ENCODE measurements at places on chromosomes 1 and 21. TPM values are rescaled to one million over a fixed set of nuclear protein-coding genes. Genes with fewer than 3 reads are reported as not detected.

CLEC20A gene
- polyA plus RNA-seq = not detected

KRTAP10-1 gene
- polyA plus RNA-seq = not detected

DNAH14 gene
- 3.7 TPM for polyA plus RNA-seq

SPATA21 gene
- polyA plus RNA-seq = not detected

GJA8 gene
- not detected for polyA plus RNA-seq

CNIH3 gene
- polyA plus RNA-seq = 9.7 TPM

CA14 gene
- 0.38 TPM for polyA plus RNA-seq

TESK2 gene
- 8.3 TPM for polyA plus RNA-seq

CRP gene
- not detected for polyA plus RNA-seq

TNFRSF1B gene
- polyA plus RNA-seq = 10.3 TPM

KRTAP20-1 gene
- not detected for polyA plus RNA-seq

PCAT6 gene
- 2.8 TPM for polyA plus RNA-seq

IGSF21 gene
- 0.37 TPM for polyA plus RNA-seq

CADM3 gene
- polyA plus RNA-seq = 0.75 TPM

CDA gene
- polyA plus RNA-seq = 2.8 TPM

TDRD5 gene
- 0.27 TPM for polyA plus RNA-seq

EXO1 gene
- polyA plus RNA-seq = 0.15 TPM

SESN2 gene
- 7.4 TPM for polyA plus RNA-seq

AMY1B gene
- not detected for polyA plus RNA-seq

WNT3A gene
- not detected for polyA plus RNA-seq

CDC20 gene
- 2.9 TPM for polyA plus RNA-seq

GJC2 gene
- polyA plus RNA-seq = 0.18 TPM

TNFRSF4 gene
- 2.5 TPM for polyA plus RNA-seq

OPRD1 gene
- polyA plus RNA-seq = not detected

DYRK3 gene
- 16.2 TPM for polyA plus RNA-seq

APH1A gene
- 103 TPM for polyA plus RNA-seq

TMEM125 gene
- polyA plus RNA-seq = 0.52 TPM

RNF11 gene
- polyA plus RNA-seq = 124 TPM

TRIM46 gene
- 0.12 TPM for polyA plus RNA-seq

GBP7 gene
- polyA plus RNA-seq = not detected

GLMN gene
- 5.5 TPM for polyA plus RNA-seq

CXADR gene
- polyA plus RNA-seq = 1.4 TPM

MTR gene
- polyA plus RNA-seq = 21.9 TPM

KDF1 gene
- polyA plus RNA-seq = not detected

DIO1 gene
- not detected for polyA plus RNA-seq

PCP4L1 gene
- polyA plus RNA-seq = 2.6 TPM

SPRR4 gene
- polyA plus RNA-seq = not detected

CCDC30 gene
- polyA plus RNA-seq = 3.8 TPM

DCDC2B gene
- polyA plus RNA-seq = 0.05 TPM

WASF2 gene
- 58.0 TPM for polyA plus RNA-seq

AMPD1 gene
- 0.18 TPM for polyA plus RNA-seq
